ENCODE measurements at places on chromosomes 16 and 17. TPM values are rescaled to one million over a fixed set of nuclear protein-coding genes. Genes with fewer than 3 reads are reported as not detected.

DNA sequence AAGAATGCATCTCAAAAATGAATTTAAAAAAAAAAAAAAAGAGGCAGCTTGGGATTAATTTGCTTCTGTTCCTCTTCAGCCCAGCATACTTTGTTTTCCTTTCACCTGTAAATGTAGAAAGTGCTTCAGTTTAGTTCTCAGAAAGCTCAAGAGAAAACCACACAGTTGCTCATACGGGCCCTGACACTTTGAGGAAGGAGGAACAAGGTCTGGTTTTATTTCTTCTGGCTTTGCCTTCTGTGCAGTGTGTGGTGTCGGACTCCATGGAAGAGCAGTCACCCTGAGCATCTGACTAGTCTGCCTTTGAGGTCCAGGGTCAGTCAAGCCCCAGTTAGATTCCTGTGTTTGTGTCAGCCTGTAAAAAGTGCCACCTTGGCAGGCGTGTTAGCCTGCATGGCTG is 27.6 kb downstream of the NMT1 start:
- H3K27me3 ChIP-seq, result no peaks in the 10 kb centered on the region
- DNase-seq, result peak; percentile 29
- peaks cover 53% of the 10 kb centered on the region for H3K4me1 ChIP-seq

The CACNA1H gene
- total RNA-seq, result 8.4 TPM

The NPIPB13 gene
- total RNA-seq, result 2.5 TPM

DNA sequence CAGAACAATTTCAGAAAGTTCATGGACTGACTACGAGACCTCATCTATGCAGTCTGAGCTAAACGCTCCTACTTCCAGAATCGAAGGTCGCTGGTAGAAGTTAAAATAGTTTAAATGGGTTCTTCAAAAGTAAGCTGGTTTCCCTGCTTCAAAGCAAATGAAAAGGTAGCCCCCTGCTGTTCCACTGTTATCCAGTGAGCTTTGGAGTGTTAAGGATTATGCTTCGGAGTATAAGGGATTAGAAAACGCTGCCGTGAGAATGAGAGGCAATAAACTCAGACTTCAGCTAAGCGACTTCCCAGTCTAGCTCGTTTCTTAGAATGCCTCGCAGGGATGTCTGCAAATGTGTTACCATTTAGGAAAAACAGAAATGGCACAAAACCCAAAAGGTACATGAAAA is 12.4 kb downstream of the MLYCD start:
- H3K4me1 ChIP-seq, result no peaks in the 10 kb centered on the region
- peaks cover 75% of the 10 kb centered on the region for H3K36me3 ChIP-seq
- H3K27ac ChIP-seq, result no peak overlapping the region
- H3K4me3 ChIP-seq, result no peak overlapping the region
- H3K27me3 ChIP-seq, result no peaks in the 10 kb centered on the region

- no peaks in the 10 kb centered on the region for H3K36me3 ChIP-seq
- peak; percentile 81 for DNase-seq
- H3K27ac ChIP-seq, result peak overlapping the region; percentile 53
- H3K4me1 ChIP-seq, result peaks cover 47% of the 10 kb centered on the region
- no peak overlapping the region for H3K4me3 ChIP-seq
Measured at GRCh38 chr16:85931596-85932402, 32.8 kb downstream of the IRF8 start.

The ZNF423 gene
- total RNA-seq, result 8.8 TPM

The MT1E gene
- total RNA-seq, result 1,129 TPM

DNA sequence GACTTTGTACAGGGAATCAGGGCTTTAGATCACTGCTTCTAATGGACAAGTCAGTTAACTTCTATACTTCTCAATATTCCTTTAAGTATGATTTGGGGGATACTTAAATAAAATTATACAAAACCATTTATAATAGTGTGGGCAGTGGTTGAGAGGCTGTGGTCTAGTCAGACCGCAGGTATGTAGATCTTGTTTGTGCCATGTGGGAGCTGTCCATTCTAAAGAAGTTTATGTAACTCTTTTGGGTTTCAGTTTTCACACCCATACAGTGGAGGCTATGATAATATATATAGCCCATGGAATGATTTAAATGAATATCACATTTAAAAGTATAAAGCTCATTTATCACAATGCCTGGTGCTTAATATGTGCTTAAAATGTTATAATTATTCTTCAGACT is 654.3 kb upstream of the KIF2B start:
- no peaks in the 10 kb centered on the region for H3K4me1 ChIP-seq
- H3K27ac ChIP-seq, result no peak overlapping the region
- H3K4me3 ChIP-seq, result no peak overlapping the region
- no peaks in the 10 kb centered on the region for H3K27me3 ChIP-seq
- no peak for DNase-seq
